ENCODE measurements at places on chromosomes 4 and X. TPM values are rescaled to one million over a fixed set of nuclear protein-coding genes. Genes with fewer than 3 reads are reported as not detected.

DNA sequence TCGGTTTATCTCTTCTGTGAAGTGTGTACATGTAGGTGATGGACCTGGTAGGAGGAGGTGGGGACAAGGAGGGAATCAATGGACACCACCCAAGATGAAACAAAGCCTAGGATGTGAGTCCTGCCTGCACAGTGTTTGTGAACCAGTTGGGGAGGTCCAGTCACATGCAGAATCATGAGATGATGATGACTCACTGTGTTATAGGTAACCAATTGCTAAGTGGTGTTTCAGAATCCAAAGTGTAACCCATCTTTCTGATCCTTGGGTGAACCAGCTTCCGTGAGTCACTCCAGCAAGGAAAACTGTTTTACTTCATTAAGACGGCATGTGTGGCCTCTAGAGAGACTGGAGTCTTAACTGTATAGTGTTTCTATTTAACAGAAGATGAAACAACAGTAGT, 57.9 kb upstream of the HPF1 start:
- no peaks in the 10 kb centered on the region for H3K27me3 ChIP-seq
- H3K4me1 ChIP-seq = no peaks in the 10 kb centered on the region
- no peak for DNase-seq
- no peak overlapping the region for H3K27ac ChIP-seq
- no peaks in the 10 kb centered on the region for H3K36me3 ChIP-seq

DNA sequence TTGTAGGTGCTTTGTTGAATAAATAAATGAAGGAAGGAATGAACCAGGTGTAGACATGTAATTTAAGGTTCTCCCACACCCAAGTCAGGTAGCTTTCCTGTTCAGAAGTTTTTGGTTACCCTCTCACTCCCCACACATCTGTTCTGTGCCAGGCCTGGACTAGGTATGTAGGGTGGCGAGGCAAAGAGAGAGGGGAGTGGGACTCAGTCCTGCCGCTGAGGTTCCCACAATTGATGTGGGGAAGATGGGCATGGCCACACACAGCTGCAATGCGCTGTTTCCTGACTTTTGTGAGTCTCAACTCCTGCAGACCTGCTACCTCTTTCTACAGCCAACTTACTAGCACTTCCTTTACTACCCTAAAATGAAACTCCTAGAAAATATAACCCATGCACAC, 88.9 kb downstream of the RTL5 start:
- H3K27ac ChIP-seq = peak overlapping the region; percentile 54
- DNase-seq = no peak
- H3K27me3 ChIP-seq = no peaks in the 10 kb centered on the region
- peaks cover 12% of the 10 kb centered on the region for H3K4me1 ChIP-seq
- H3K36me3 ChIP-seq = no peaks in the 10 kb centered on the region

DNA sequence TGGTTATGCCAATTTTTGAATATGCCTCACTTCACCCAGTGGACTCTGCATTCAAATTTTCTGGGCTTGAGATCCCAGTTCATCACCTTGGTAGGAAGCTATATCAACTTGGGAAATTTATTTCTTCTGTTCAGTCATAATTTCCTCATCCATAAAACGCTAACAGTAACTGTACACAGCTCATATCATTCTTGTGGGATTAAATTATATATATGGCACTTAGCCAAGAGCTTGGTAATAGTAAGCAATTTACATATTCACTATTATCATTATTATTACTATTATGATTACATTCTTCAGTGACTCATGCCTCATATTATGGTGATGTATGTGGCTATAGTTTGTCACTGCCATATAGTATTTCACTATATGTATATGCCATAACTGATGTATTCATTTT, 177.6 kb downstream of the CPE start:
- DNase-seq = no peak
- no peaks in the 10 kb centered on the region for H3K4me1 ChIP-seq
- no peaks in the 10 kb centered on the region for H3K36me3 ChIP-seq
- H3K4me3 ChIP-seq = no peak overlapping the region

- H3K27ac ChIP-seq = no peak overlapping the region
- H3K27me3 ChIP-seq = no peaks in the 10 kb centered on the region
- peak; percentile 63 for DNase-seq
- H3K4me3 ChIP-seq = no peak overlapping the region
- no peaks in the 10 kb centered on the region for H3K4me1 ChIP-seq
- no peaks in the 10 kb centered on the region for H3K36me3 ChIP-seq
Observed at GRCh38 chr4:159283696-159284095, 180.8 kb downstream of the RAPGEF2 start.

- H3K36me3 ChIP-seq = no peaks in the 10 kb centered on the region
- no peak overlapping the region for H3K4me3 ChIP-seq
Observed at GRCh38 chr4:138815811-138816210, 199.8 kb upstream of the NOCT start.

DNA sequence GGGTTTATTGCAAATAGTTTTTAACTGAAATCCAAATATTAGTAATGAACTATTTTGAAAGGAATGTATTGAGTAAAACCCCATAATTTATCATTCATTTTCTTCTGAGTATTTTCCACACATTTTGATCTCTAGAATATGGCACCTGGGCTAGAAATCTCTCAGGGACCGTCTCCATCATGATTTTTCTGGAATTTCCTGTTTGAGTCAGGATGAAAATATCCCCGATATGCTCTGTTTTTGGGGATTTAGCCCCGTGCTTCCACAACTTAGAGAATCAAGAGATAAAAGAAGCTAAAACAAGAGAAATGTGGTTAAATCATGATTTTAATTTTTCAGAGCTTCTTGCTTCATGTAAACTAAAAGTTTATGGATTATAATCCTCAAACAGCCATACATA, 114.2 kb downstream of the SPCS3 start:
- H3K36me3 ChIP-seq = no peaks in the 10 kb centered on the region
- no peak overlapping the region for H3K4me3 ChIP-seq
- H3K27ac ChIP-seq = no peak overlapping the region
- no peaks in the 10 kb centered on the region for H3K27me3 ChIP-seq

- H3K4me3 ChIP-seq = no peak overlapping the region
- no peaks in the 10 kb centered on the region for H3K4me1 ChIP-seq
- DNase-seq = no peak
- H3K27ac ChIP-seq = no peak overlapping the region
- no peaks in the 10 kb centered on the region for H3K36me3 ChIP-seq
Observed at GRCh38 chr4:109966891-109967481, 54.3 kb downstream of the EGF start.

ADGRG4 gene
- total RNA-seq = 0.29 TPM

Measured in stomach (tissue), 19 donors.